CD8-positive, alpha-beta memory T cell (primary cell): ENCODE measurements at places on chromosomes 13 and 19. TPM values are rescaled to one million over a fixed set of nuclear protein-coding genes. Genes with fewer than 3 reads are reported as not detected.

Gene CYSLTR2
- 2.4 TPM for total RNA-seq

Gene ANGPTL4
- not detected for total RNA-seq

Gene CTXN1
- 0.72 TPM for total RNA-seq

Gene CA11
- total RNA-seq: 12.7 TPM

Gene MBD3
- total RNA-seq: 138 TPM

Gene RFX1
- 13.0 TPM for total RNA-seq

Gene FRY
- total RNA-seq: 0.72 TPM

Gene SRRM5
- total RNA-seq: 0.24 TPM

Gene CYP4F3
- 0.16 TPM for total RNA-seq

Gene MIA
- 1.1 TPM for total RNA-seq

Gene COL4A2
- not detected for total RNA-seq

Gene FLT3LG
- 71.5 TPM for total RNA-seq

Gene SLC25A23
- total RNA-seq: 14.5 TPM

Gene HIF3A
- not detected for total RNA-seq

Gene PLPPR3
- total RNA-seq: not detected

Gene MEF2B
- 1.5 TPM for total RNA-seq

Gene ATCAY
- total RNA-seq: not detected

Gene GDF15
- total RNA-seq: 0.29 TPM

Gene MYBPC2
- 0.07 TPM for total RNA-seq

Gene ATP4A
- not detected for total RNA-seq

Gene CD37
- total RNA-seq: 127 TPM

Gene ZNF888
- 4.4 TPM for total RNA-seq

Gene NLRP11
- total RNA-seq: 0.11 TPM

Gene ZNF175
- 11.6 TPM for total RNA-seq
